Motor neuron (in vitro differentiated cells): ENCODE measurements at places on chromosomes 6 and 20. TPM values are rescaled to one million over a fixed set of nuclear protein-coding genes. Genes with fewer than 3 reads are reported as not detected.

- ATAC-seq, result no peak
Measured at GRCh38 chr6:153537422-153537821, 406.3 kb upstream of the RGS17 start.

DNA sequence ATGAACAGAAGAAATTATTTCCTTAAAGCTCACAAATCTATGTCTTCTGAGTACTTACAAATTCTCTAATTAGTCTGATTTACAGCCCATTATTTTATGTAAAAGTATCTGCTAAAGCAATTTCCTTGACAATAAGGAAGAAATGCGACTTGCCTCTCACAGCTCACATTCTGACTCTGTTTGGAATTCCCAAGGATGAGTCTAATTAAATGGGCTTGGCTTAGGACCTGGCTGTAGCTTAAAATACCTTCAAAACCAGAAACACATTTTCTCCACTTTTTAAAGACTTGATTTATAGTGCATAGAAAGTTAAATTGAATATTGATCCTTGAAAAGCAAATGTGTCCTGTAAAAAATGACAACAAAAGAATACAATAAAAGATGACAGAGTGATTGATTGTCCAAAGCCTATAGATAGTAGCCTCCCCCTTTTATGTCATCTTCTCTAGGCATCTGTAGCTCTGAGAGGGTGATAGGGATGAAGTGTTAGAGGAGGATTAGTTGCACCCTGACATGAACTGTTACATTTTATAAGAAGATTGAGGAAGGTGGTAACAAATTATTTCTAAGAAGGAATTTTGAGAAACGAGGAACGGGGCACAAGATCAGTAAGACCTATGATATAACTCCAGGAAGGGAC lies 118.9 kb downstream of the MACROD2 start:
- ATAC-seq, result peak; percentile 78

DNA sequence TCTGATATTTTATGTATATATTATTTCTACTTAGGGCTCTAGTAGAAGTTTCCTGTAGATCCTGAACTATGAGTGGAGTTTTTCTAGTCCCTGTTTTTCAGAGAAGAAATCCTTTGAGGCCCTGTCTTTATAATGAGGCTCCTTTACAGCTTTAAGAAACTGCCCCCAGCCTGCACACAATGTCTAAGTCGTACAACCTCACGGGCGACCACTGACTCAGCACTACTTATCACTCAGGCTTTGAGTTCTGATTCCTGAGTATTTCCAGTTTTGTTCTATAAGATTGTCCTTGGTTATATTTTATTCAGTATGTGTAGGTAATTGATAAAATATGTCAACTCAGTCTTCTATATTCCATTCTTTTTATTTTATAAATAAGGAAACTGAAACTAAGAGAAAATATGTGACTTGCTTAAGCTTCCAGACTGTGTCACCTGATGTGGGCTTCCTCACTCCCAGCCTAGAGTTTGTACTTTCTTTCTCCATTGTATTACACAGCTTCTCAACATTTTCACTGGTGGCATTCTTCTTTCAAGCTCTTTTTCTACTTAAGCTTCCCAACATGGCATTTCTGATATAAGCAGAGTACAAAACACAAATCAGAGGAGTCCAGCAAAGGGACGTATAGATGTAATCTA lies 167.0 kb downstream of the TBX18 start:
- no peak for ATAC-seq

Gene SPAG4
- total RNA-seq, result 9.2 and 9.9 TPM in 2 replicates

DNA sequence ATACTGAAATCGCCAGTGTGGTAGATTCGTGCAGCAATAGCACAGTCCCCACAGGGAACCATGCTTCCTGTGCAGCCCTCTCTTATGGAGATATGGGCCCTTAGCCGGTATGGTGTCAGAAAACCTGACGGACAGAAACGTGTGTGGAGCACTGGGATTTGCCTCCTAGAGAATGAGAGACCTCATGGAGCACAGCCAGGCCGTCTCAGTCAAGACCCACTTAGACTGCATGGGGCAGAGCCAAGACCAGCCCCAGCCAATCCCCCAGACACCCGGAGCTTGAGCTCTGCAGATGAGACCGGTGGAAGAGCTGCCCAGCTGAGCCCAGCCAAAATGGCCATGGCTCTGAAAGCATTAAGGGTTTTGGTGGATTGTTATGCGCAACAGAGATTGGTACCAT lies 163.7 kb downstream of the DLL1 start:
- ATAC-seq, result no peak

Gene KCNK16
- total RNA-seq, result not detected in 2 replicates

GRCh38 chr20:41133709-41134361 lies 3.5 kb upstream of the PLCG1 start:
- peak; percentile 17 for ATAC-seq

- peak; percentile 26 for ATAC-seq
Measured at GRCh38 chr6:169420912-169421543, 167.4 kb upstream of the THBS2 start.

DNA sequence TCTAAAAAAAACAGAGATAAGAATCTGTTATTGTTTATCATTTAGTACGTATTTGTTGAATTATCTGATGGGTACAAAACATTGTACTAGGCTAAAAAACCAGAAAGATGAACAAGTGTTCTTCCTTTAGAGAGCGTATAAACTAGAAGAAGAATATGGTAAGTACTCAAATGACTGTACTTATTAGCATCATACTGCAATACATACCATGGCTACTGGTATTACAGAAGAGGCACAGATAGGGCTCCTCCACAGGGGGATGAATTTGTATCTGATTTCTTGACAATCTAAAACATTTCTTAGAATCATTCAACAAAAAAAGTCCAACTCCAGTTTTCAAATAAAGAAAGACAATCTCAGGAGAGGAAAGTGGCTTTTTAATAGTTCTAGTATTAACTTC lies 118.0 kb upstream of the THEMIS start:
- no peak for ATAC-seq

GRCh38 chr20:42067596-42067995 lies 449.4 kb upstream of the CHD6 start:
- ATAC-seq, result no peak

Gene RAET1L
- 0.79 and 1.9 TPM in 2 replicates for total RNA-seq

Gene EMILIN3
- 2.0 and 2.1 TPM in 2 replicates for total RNA-seq

GRCh38 chr20:50138120-50138478 lies 15.4 kb downstream of the PEDS1 start:
- no peak for ATAC-seq

Gene SYNDIG1
- total RNA-seq, result 24.2 and 25.3 TPM in 2 replicates

Gene LZTS3
- total RNA-seq, result 27.8 and 32.6 TPM in 2 replicates

DNA sequence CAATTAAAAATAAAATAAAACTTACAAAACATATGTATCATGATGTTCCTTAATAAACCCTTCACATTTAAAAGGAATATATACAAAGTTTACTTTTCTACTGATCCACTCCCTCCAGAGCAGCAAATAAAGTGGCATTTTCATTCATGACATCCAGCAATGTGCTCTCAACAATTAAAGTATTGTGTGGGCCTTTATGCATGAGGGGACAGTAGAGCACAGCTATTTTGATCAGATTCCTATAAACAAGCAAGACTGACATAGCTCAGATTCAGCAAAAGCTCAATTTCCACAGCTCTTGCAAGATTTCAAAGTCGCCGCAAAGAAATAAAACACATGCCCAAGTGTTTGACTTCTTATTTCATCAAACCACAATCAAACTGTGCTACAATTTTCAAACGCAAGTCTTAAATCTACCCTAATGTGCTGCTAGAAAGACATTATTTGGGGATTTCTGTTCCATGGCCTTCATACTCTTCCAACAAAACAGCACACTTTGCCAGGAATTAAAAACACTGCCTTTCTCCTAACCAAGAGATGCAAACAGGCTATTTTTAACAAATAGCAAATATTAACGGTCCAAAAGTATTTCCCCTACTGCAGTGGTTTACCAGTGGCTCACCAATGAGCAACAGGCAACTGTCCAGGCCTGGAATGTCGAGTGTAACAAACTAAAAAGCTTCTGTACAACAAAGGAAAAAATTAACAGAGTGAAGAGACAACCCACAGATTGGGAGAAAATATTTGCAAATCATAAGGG lies 52.3 kb downstream of the MBOAT1 start:
- no peak for ATAC-seq

GRCh38 chr6:75551367-75551952 lies 50.2 kb upstream of the SENP6 start:
- no peak for ATAC-seq

Gene SLC16A10
- 0.42 and 0.60 TPM in 2 replicates for total RNA-seq

DNA sequence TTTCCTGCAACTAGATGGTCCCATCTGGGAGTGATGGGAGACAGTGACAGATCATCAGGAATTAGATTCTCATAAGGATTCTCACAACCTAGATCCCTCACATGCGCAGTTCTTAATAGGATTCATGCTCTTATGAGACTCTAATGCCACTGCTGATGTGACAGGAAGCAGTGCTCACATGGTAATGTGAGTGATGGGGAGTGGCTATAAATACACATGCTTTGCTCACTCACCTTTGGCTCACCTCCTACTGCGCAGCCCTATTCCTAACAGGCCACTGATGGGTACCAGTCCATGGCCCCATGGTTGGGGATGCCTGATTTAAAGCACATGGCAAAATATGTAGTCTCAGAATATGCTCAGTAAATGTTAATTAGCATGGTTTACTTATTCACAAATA lies 80.6 kb upstream of the MBOAT1 start:
- ATAC-seq, result no peak

Gene NKAIN4
- 0.31 and 1.6 TPM in 2 replicates for total RNA-seq

Gene COL19A1
- 1.3 and 1.5 TPM in 2 replicates for total RNA-seq

GRCh38 chr6:70303034-70303525 lies at the start of gene COL9A1:
TSS of gene COL9A1 (minus strand) at chr6:70303084. CDS start at chr6:70302924, 160 bp downstream.
- ATAC-seq, result no peak

Gene AVP
- 0.22 TPM in 1 of 2 replicates, not detected in the other for total RNA-seq

Gene FAM83B
- total RNA-seq, result 0.45 and 0.71 TPM in 2 replicates

DNA sequence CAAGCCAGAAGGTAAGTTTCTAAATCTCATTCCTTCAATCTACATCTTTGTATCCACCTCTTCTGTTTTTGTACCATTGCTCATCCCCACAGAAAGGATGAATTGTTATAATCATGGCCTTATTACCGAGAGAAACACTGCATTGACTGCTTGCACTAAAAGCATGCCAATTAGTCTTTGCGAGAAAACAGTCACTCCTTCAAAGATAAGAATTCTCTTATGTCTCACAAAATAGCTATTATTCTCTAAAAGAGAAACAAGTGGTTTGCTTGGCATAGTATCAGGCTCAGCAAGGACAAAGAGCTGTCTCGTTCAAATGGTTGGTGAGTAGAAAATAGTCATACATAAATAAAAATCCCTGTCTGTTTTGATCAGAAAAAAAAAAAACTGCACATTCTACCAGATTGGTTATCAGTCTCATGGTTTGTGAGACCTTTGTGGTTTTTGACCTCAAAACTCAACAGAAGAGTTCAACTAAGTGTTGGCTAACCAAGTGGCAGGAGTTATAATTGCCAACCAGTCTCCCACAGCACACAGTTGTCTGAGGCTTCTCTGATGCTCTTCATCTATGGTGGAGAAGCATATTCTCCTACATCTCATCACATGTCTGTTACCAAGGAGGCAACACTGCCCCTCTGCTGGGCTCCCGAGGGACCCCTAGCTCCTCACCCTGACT lies 35.1 kb upstream of the ARMH2 start:
- ATAC-seq, result no peak

DNA sequence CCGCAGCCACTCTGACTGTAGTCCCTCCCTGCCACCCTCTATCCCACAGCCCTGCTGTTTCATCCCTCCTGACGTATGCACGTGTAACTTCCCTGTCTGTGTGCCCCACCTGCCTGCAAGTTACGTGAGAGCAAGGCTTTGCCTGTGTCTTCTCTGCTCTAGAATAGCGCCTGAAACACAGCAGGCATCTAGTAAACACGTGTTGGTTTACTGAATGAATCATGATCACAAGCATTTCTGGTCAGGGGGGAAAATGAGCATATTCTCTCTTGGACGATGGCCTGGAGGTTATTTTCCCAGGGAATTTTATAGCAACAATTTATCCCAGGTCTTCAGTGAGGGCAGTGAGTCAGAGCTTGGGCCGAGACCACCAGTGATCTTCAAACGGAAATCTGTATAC lies 38.3 kb downstream of the PSMG4 start:
- ATAC-seq, result peak; percentile 59

Gene PRSS16
- total RNA-seq, result 1.7 and 2.1 TPM in 2 replicates

Gene CGA
- not detected in 2 replicates for total RNA-seq

GRCh38 chr20:20489648-20490341 lies 121.9 kb downstream of the INSM1 start:
- ATAC-seq, result peak; percentile 26

GRCh38 chr6:12483712-12484111 lies 193.6 kb downstream of the EDN1 start:
- no peak for ATAC-seq

DNA sequence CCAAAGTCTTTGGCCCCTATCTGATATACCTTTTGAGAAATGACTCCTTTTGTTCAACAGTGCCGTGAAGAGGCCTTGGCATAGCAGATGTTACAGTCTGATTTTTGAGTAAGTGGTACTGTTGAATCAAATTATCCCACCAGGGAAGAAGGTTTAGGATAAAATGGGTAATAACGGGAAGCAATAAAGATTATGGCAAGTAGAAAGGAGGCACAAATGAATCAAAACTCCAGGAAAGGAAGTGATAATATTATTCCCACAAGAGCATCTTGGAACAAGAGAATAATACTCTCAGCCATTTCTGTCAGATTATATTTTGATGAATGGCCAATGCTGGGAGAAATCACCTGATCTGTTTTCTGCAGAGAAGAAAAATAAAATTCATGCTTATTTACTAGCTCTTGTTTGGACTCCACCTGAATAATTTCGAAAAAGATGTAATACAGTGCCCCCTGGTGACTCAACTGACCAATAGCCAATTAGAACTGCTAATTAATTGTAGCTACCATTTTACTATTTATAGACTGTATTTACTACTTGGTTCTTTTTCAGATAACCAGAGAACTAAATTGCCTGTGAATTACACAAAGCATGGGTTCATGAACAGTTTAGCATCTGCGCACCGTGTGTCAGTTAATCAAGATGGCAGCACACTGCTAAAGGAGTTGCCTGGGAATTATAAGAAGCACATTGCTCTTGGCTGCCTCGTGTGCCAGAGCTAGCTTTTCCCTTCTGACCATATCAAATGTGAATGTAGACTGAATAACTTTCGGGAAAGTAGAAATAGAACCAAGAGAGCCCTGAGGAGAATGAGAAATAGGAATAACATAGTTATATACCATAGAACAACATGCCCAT lies 78.5 kb upstream of the TRDN start:
- ATAC-seq, result peak; percentile 19

DNA sequence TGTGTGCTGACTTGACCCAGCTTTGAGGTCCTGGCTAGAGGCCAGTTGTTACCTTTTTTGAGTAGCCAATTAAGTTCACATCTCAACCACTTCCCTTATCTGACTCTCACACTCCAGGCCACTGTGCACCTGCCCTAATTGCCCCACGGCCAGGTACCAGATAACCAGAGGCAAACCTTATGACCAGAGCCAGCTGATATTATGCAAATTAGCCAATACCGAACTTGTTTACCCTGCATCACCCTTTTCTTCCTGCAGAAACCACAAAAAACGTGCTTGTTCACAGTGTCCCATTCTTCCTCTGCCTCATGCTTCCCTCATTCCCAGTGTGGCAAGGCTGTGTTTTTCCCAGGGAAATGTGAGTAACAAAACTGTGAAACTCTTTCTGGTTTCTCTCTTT lies 89.3 kb downstream of the HTR1B start:
- no peak for ATAC-seq
